ENCODE measurements at places on chromosomes 11 and 22.

- DNase-seq: no peak
These were observed 89.5 kb upstream of the DDI1 start for GRCh38 chr11:103946793-103947545.

- no peak for DNase-seq
These were observed 32.1 kb downstream of the APOL1 start for GRCh38 chr22:36285017-36285416.

GRCh38 chr11:10139656-10140055 is 154.4 kb downstream of the SBF2 start:
- no peak for DNase-seq

- peak; percentile 68 for DNase-seq
These were observed 29.4 kb downstream of the DAGLA start for GRCh38 chr11:61709572-61709971.

DNA sequence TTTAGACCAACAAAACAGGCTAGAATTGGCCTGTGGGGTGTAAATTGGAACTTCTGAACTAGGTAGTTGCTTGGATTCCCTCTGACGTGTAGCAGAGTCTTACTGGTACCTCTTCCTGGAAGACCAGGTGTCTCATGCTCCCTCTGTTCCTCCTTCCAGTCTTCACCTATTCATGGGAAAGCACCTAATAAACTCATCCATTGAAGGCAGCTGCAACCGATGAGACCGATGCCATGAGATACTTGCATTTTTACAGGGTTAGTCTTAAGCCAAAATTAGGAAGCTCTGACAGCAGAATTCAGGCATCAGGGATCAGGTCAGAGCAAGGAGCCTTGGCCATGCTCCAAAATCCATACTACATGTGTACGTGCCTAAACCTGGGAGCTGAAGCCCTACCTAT is 13.2 kb upstream of the HEPHL1 start:
- no peak for DNase-seq

- no peak for DNase-seq
These were observed 23.2 kb upstream of the PDGFB start for GRCh38 chr22:39267974-39268373.

GRCh38 chr11:19715373-19715772 is 2.7 kb downstream of the NAV2 start:
- no peak for DNase-seq

DNA sequence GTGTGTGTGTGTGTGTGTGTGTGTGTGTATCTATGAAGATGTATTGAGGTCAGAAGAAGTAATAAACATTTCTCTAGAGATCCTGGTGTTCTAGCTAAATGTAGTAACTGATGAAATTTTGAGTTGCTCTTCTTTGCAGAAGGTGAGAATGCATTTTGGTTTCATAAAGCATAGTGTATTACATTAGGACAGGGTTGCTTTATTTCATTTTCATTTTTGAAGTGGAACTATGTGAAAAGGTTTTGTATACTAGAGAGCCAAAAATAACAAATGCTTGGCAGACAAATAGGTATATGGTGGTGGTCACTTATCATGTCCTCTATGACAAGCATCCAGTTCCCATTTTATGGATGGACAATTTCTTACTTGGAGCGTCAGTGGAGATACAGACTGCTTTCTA is 99.0 kb downstream of the CASP12 start:
- no peak for DNase-seq

GRCh38 chr11:128776069-128776423 is 82.2 kb downstream of the FLI1 start:
- no peak for DNase-seq

GRCh38 chr11:69964247-69964643 is 113.9 kb upstream of the ANO1 start:
- DNase-seq: no peak

DNA sequence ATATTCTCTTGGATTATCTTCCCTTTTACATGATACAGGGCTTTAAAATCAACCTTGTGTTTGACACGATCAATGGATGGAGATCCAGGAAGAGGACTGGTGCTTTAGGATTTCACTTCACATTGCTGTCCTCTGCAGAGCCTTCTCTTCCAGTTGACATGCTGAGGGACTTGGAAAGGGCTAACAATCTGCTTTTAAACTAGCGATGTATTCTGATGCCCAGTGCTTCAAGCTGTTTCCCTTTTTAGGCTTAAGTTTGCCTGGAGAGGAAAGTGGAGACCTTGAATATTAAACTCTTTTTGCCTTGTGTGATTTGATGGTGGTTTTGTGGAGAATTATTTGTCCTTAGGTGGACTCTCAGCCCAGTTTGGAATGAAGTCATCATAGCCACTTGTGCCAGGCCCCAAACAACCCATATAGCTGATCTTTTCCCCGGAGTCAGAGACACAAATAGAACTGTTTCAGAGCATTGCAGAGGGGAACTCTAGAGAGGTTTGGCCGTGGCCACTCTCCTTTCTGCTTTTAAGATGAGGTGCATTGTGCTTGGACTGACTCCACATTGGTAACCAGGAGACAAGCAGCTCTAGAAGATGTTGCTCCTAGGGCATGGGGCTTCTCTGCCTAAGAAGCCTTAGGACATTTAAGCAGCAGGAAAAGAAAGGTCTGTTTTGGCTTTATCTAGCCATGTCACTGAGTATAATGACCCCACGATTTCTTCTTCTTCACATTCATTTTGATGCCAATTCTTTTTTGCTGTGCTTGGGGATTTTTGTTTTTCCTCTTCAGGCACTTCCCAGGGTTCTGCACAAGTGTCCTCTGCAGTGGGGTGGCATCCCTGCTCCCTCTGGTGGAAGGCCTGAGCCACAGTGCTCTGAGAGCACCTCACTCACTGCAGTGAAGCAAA is 152.8 kb downstream of the NCAM1 start:
- no peak for DNase-seq

DNA sequence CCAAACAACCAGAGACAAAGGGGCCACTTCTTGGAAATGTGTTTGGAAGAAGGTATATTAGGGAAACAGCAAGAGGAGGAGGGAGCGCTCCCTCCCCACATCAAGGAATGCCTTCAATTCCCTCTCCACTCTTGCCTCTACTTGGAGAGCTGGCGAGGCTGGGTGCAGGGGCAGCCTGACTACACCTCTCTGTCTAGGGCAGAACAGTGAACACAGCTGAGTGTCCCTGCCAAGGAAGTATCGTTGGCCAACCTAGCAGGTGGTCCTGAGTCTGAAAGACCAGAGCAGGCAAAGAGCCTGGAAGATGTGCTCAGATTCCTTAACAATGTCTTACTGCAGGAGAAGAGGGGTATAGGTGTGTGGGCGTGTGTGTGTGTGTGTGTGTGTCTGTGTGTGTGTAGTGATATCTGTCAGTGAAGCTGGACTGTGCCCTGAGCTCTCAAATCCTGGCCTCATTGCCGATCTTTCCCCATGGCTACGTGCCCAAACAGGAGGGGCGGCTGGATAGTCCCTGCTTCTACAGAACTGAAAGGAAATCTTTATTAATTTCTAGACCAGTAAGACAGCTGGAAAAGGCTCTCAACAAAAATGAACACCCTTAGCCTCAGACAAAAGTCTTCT is 46.8 kb downstream of the PAMR1 start:
- DNase-seq: no peak

All from NCI-H1436 treated with DMSO at 0.1 percent for 48 hours (cell line).